ENCODE measurements at places on chromosomes 5 and 9.

GRCh38 chr9:69535286-69535832 lies 136.8 kb downstream of the APBA1 start:
- DNase-seq = peak; percentile 3

DNA sequence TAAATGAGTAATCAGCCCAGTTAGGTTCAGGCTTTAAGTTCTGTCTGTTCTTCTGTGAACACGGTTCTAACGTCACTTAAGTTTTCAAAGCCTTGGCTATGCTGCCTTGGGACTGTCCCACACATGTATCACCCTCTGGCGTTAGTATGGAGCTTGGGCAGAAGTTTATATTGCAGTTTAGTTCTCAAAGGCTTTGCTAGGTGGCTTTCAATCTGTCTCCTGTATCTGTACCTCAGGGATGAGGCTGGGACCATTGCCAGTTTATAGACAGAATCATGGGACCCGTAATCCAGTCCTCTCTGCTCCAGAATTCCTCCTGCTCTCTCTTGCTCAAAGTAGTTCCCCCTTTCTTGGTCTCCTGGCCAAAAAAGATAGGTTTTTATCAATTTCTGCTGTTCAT lies 12.1 kb downstream of the C9orf40 start:
- no peak for DNase-seq

DNA sequence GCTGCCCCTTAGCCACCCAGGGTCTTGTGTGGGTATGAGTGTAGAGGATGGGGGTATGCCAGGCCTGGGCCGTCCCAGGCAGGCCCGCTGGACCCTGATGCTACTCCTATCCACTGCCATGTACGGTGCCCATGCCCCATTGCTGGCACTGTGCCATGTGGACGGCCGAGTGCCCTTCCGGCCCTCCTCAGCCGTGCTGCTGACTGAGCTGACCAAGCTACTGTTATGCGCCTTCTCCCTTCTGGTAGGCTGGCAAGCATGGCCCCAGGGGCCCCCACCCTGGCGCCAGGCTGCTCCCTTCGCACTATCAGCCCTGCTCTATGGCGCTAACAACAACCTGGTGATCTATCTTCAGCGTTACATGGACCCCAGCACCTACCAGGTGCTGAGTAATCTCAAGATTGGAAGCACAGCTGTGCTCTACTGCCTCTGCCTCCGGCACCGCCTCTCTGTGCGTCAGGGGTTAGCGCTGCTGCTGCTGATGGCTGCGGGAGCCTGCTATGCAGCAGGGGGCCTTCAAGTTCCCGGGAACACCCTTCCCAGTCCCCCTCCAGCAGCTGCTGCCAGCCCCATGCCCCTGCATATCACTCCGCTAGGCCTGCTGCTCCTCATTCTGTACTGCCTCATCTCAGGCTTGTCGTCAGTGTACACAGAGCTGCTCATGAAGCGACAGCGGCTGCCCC lies 2.6 kb downstream of the SLC35A4 start:
- no peak for DNase-seq

DNA sequence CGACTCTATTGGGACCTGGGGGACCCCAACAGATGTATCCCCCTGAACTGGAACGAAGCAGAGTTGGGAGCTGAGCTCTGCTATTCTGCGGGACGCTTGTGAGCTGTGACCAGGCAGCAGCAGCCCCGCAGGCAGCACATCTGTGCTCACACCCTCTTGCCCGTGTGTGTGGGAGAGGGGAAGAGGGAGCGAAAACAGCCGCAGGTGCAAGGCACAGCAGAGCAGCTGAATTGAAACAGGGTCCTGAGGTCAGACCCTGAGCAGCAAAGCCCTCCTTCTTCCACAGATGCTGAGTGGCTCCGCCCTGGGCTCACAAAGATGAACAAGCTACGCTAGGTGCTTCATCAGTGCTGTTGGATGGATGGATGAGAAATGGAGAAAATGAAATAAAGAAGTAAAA lies 198.7 kb downstream of the HSPA4 start:
- DNase-seq = no peak

DNA sequence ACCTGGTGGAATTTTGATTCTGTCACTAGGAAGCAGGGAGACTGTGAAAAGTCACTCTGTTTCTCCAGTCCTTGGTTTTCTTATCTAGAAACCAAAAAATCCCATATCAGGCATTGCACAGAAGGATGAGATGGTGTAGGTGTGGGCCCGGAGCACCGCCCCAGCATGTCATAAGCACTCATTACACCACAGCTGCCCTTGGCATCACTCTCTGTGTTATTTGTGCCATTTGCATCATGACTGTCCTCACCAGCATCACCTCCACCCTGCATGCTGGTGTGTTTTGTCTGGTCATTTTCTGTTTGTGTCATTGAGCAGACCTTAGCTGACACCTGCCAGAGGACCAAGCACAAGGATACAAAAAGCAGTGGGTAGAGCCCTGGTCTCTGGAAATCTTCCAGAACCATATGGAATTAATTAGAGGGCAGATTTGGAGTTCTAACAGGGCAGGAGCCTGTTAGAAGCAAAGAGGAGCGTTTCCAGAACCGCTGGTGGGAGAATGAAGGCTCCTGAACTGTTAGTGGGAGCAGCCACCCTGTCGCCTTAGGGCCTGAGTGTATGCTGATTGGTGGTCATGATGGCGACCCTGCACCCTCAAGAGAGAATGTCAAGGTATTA lies 99.3 kb downstream of the AMBP start:
- DNase-seq = no peak

DNA sequence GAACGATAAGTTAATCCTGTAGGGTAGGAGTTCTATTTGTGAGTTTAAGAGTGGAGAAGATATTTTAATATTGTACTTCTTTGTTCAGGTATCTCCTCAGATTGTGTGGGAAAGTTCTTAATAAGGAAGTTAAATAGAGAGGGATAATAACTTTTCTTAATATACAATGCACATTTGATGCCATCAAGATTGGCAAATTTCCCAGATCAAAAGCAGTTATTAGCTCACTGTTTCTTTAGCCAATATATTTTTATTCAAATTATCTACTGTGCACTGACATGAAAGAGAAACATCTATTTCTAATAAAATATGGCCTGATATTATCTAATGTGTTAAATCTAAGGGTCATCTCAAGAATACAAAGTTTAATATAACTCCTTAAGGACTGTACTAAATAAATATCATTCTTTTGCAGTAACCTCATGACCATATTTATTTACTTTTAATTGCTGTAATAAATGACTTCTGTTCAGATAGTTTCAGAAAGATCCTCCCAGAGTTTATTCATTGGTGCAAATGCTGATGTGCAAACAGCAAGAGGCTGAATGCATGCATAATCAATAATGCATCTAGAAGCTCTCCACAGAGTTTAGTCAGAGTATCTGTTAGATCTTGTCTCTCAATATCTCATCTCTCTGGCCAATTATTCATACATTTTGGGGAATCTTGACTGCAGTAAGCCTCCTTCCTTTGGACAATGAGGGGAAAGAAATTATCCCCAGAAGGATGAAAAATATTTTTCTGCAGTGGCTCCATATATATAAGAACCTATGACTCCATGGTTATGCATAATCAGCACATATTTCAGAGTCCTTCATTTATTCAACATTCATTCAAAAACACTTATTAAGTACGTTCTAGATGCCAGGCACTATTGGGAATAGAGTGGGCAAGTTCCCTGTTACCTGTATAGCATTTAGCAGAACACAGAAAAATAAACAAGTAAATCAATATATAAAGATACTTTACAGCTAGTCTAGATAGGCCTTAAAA lies 85.3 kb downstream of the SPATA31D1 start:
- no peak for DNase-seq

- no peak for DNase-seq
These were observed 677.1 kb downstream of the DTWD2 start for GRCh38 chr5:118311103-118311819.

DNA sequence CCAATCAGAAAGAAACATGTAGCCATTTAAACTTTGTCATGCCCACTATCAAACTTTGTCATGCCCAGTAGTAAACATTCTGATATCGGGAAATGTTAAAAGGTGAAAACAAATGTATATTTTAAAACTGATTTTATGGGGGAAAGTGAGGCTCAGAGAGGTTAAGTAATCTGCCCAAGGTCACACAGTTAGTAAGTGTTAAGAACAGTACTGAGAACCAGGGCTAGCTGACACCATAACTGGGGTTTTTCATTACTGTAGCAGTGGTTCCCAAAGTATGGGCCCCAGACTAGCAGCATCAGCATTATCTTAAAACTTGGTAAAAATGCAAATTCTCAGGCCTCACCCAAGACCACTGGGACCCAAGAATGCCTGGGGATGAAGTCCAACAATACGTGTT lies 9.9 kb upstream of the FRRS1L start:
- DNase-seq = no peak

DNA sequence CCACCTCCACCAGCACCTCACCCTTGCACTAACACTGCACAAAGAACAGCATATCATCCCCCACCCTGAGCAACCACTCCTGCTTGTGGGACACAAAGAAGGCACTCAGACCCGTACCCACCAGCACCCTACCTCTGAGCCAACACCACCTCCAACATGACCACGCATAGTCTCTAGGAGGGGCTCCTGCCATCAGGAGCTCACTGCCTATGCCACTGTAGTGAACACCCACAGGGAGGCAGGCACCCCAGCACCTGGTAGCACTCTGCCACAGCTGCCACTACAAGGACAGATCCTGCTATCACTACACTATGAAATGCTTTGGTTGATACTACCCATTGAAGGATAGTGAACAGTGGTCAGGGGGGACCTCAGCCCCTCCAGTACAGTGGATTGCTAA lies 395.6 kb upstream of the GRAMD2B start:
- DNase-seq = no peak

DNA sequence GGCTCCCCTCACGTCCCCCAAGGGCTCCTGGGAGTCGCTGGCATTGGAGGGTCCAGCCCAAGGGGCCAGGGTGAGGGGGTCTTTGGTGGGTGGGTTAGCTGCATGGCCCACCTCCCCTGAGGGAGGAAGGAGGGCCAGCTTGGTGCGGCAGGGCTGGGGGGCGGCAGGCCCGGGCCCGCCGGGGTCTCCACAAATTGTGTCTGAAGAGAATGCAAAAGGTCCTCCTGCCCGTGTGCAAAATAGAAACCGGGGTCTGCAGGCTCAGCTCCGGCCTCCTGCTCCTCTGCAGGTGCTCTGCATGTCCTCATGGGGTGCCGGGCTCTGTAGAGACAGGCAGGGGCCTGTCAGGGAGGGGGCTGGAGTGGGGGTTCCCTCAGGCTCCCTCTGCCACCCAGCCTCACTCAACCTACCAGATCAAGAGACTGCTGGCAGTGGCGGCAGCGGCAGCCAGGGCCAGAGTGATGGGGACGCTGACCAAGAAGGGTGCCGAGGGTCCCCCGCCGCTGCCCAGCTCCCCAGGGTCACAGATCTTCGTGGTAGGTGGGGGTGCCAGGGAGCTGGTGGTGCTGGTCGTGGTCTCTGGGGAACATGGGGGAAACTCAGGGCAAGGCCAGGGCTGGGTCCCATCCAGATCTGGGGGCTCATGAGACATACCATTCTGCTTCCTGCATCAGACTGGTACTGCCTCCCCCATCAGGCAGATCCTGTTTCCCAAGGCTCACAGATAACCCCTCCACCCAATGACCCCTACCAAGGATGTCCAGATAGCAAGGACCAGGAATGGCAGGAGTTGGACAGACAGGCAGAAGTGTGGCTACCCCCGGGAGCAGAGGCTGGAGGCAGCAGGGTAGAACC lies 29.2 kb upstream of the ENHO start:
- DNase-seq = no peak

GRCh38 chr9:110451726-110452125 lies 114.1 kb upstream of the TXNDC8 start:
- DNase-seq = no peak

Data from ELR (cell line).